ENCODE measurements at places on chromosomes 4 and X. TPM values are rescaled to one million over a fixed set of nuclear protein-coding genes. Genes with fewer than 3 reads are reported as not detected.

DNA sequence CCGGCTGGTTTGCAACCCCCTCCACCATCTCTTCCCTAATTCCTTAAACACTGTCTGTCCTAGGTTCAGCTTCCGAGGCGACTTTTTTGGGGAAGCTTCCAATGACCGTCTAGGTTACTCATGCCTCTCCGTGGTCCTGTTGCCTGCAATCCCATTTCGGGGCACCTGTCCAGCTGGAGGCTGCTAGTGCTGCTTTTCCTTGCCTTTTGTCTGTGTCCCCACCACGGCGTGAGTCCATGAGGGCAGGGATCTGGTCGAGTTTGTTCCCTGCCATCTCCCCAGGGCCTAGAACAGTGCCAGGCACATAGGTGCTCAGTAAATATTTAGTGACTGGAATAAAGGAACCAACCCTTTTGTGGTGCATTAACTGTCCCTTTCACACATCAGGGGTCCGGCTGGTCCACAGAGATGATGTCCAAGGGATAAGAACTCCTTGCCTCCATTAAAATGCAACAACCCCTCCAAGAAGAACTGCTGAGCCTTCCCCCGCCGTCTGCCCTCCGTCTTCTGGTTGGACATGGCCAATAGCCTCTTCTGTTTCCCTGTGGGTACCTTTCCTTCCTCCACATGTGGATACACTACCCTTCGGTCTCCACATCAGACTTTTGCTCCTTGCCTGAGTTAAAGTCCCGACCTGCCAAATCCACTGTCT is 5.7 kb upstream of the SORCS2 start:
- no peak for DNase-seq

DNA sequence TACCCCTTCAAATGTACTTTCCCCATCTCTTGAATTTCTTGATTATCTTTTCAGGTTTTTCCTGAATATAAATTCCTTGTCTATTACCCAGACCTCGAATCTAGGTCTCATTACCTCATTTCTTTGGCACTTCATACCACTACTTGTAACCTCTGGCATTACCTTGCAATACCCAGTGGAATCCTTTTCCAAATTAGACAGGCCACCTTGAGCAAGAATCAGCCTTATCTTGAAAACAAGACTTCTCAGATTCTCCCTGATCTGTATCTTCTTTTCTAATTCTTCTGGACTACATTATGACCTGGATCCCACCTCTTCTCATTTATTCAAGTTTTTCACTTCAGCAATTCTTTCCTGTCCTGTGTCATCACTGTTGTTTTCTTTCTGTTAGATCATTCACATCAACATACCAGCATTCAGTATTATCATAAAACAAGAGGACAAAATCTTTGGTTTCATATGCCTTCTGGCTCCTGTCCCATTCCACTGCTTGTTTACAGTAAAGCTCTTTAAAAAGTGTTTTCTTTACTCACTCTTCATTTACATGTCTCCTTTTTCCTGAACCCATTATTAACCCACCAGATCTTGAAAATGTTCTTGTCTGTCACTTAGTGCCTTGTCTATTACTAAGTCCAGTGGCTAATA is 275.6 kb upstream of the HS3ST1 start:
- no peak for DNase-seq

DNA sequence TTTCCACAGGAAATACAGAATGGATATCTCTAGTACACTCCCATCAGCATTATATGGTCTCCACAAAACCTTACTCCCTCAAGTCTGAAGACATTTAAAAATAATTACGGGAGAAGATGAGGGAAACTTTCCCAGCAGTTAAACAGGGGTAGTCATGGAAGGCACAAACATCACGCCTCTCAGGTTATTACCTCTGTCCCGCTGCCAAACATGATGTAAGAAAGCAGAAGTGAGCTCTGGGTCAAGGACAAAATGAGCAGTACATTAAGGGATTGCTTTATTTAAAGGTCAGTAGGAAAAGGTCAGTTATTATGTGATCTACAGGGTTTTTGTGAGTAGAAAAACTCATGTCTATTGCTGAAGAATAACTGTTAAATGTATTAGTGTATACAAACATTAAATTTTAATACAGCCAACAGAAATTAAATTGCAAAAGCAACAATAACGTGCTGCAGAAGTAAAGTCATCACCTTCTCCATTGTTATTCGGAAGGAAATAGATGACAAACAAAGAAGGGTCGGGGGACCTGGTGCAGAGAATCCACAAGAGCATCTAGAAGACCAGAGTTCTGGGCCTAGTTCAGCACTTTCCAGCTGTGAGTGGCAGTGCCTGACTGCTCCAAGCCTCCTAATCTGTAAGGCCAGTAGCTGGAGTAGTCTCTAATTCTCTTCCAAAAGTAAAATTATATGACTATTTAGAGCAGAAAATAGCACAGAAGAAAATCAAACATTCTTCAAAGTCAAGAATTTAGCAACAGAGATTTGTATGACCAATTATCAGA is 171.2 kb downstream of the PPP3CA start:
- peak; percentile 83 for DNase-seq

The NPNT gene
- 112 TPM for total RNA-seq

GRCh38 chr4:38034986-38035882 is 75.0 kb downstream of the PTTG2 start:
- peak; percentile 72 for DNase-seq

The RUFY3 gene
- total RNA-seq: 81.3 TPM

The SRP72 gene
- 49.3 TPM for total RNA-seq

- no peak for DNase-seq
These were observed 289.5 kb upstream of the BOD1L1 start for GRCh38 chr4:13917015-13917414.

The AFP gene
- 1.2 TPM for total RNA-seq

GRCh38 chrX:145532176-145532780 is 285.0 kb downstream of the SPANXN1 start:
- no peak for DNase-seq

The HS3ST1 gene
- total RNA-seq: 0.09 TPM

All from muscle of leg (tissue), 16 donors.